ENCODE measurements at places on chromosomes 1 and 21.

DNA sequence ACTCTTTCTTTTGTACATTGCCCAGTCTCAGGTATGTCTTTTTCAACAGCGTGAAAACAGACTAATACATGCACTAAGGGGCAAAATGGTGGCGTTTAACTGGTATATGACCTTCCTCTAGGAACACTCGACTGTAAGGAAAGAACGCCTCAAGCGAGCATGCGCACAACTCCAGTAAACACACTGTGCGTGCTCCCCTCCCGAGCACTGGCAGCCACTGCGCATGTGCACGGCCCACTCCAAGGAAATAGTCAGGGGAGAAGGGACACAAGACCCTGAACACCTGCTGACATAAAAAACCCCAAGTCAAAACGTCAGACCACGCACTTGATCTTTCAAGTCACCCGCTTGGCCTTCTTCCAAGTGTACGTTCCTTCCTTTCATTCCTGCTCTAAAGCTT, 173.5 kb downstream of the NPHP4 start:
- DNase-seq = no peak

DNA sequence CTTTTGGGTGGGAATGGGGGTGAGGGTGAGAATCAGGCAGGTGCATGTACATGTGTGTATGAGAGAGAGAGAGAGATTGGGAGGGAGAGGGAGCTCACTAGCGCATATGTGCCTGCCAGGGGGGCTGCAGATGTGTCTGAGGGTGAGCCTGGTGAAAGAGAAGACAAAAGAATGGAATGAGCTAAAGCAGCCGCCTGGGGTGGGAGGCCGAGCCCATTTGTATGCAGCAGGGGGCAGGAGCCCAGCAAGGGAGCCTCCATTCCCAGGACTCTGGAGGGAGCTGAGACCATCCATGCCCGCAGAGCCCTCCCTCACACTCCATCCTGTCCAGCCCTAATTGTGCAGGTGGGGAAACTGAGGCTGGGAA, 95.0 kb downstream of the EPHB2 start:
- DNase-seq = no peak

DNA sequence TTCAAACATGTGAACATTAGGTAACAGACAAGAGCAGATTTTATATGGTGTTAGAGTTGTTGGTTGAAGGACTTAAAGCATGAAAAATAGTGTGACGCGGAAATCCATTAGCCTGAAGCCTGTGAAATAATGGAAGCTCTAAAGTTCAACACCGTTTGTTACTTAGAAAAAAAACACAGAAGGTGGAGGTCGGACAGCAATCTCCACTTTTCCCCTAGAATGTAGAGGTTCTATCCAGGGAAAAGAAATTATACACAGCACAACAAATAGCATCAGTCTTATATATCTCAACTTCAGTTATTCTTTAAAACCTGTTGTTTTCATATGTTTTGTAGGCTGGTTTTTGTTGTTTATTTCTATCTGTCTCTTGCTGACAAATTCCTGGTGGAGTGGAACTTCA, 1.9 kb downstream of the RCAN3 start:
- no peak for DNase-seq

- no peak for DNase-seq
These were observed 52.4 kb downstream of the NAV1 start for GRCh38 chr1:201591348-201591747.

- DNase-seq = peak; percentile 35
These were observed 92.5 kb upstream of the RUNX3 start for GRCh38 chr1:25022361-25023189.

DNA sequence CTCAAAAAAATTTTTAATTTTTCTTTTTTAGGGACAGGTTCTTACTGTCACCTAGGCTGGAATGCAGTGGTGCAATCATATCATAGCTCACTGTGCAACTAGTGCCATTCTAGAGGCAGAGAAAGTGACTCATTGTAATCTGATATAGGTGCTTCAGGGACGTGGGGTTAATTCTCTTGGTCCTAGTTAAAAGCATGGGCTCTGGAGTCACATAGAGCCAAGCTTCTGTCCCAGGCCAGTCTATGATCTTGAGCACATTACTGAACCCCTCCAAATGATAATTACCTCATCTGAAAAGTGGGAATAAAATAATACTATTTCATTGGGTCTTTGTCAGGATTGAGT, 1.1 kb upstream of the ADIPOR1 start:
- DNase-seq = peak; percentile 60

- no peak for DNase-seq
These were observed 479.3 kb upstream of the RUNX1 start for GRCh38 chr21:35528116-35529042.

All from DMS153 (cell line).